NCI-H345 (cell line): ENCODE measurements at places on chromosomes 3 and 15.

GRCh38 chr3:65604863-65605526, 433.7 kb downstream of the MAGI1 start:
- DNase-seq: no peak

DNA sequence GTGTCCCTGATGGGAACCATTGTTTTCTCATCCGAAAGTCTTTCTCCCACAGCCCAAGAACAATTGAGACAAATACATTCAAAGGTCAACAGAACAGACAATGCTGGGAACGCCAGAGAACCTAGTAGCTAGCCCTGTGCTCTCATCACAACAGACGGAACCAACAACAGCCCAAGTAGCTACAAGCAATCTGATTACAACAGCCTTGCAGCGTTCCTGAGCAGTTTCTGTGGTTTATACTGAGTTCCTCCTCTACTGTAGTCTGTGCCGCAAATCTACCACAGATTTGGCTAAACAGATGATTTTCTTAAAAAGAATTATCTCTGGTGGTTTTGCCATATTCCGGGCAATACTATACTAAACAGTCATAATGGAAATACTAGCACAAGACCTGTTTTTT, 435.6 kb downstream of the MECOM start:
- no peak for DNase-seq

DNA sequence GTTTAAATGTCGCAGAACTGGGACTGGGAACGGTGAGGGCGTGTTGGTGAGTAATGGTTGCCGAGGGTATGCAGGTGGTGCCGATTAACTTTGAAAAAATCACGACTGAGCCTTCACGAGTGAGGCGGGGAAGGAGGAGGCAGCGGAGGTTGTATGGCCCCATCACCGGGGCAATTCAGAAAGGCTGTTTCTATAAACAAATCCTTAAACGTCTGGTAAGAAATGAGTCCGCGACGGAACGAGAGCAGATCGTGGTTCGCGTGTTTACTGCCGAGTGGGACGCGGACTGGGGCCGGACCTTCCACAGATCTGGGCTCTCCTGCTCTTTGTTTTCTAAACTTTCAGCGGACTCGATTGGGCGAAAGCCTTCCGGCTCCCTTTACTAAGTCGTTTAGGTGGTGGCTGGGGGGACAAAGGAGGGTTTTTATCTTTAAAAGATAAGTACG, 2.7 kb downstream of the IGF1R start:
- DNase-seq: no peak

- DNase-seq: no peak
These were observed 2.8 kb downstream of the CHCHD4 start for GRCh38 chr3:14121859-14122258.

- no peak for DNase-seq
These were observed 63.6 kb downstream of the PCSK6 start for GRCh38 chr15:101425787-101426365.

GRCh38 chr3:126105691-126106187, 21.8 kb upstream of the SLC41A3 start:
- no peak for DNase-seq

- DNase-seq: no peak
These were observed 96.5 kb upstream of the PHLDB2 start for GRCh38 chr3:111762537-111762936.

GRCh38 chr15:99719096-99719541, 14.1 kb downstream of the LYSMD4 start:
- DNase-seq: no peak

GRCh38 chr15:93189561-93189960, 100.5 kb upstream of the RGMA start:
- no peak for DNase-seq

DNA sequence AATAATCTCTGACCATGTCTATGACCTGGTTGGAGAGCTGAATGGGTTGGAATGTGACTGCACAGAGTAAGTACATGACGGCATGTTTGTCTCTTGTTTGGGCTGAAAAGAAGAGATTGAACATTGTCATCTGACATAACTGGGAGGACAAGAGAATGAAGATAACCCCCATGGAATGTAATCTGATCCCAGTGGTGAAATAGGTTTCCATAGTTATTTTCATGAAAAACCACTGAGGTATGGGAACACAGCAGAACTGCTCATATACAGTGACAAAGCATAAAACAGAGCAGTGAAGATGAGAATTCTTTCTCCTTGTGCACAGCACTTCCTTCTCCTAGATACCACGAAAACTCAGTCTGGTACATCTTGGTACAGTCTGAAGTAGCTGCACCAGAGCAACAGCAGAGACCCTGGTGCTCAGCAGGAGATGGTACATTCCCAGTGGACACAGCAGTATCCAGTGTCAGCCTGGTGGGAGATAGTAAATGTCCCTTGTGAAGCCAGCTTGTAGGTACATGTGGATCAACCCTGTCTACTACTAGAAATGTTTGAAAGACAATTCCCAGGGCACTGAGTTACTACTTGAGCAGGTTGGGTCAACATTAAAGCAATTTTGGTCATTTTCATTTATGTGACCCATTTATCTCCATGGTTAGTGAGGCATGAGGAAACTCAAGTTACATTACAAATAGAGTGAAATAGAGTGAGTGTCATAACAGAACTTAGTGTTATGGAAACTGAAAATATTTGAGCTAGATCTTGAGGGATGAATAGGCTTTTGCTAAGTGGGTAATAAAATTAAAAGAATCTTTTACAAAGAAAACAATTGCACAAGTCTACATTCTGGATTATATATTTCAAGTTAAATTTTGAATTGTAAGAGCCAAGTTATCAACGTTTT, 178.3 kb downstream of the SUCNR1 start:
- no peak for DNase-seq

GRCh38 chr3:179272385-179272784, 21.5 kb upstream of the KCNMB3 start:
- DNase-seq: no peak

- no peak for DNase-seq
These were observed 3.4 kb downstream of the PLSCR1 start for GRCh38 chr3:146540978-146541377.

- DNase-seq: no peak
These were observed 31.1 kb downstream of the DNAJC13 start for GRCh38 chr3:132448216-132448961.
